ENCODE measurements at places on chromosomes 11 and 22.

DNA sequence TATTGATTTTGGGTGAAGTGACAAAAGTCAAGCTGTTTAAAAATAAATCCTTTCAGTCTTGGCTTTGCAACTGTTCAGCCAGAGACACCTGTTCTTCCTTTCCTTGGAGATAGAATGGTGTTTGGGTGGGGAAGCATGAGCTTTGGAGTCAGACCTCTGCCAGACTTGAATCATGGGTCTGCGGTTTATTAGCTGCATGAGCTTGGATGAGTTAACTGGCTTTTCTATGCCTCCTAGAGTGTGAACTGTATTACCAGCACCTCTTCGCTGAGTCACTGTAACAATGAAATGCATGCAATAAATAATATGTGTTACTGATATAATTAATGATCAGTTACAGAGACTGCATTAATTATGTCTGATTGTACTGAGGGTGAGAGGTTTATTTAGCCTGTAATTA lies 13.5 kb upstream of the MYEOV start:
- DNase-seq = no peak

GRCh38 chr11:132472411-132473172 lies 1059.7 kb downstream of the OPCML start:
- no peak for DNase-seq

DNA sequence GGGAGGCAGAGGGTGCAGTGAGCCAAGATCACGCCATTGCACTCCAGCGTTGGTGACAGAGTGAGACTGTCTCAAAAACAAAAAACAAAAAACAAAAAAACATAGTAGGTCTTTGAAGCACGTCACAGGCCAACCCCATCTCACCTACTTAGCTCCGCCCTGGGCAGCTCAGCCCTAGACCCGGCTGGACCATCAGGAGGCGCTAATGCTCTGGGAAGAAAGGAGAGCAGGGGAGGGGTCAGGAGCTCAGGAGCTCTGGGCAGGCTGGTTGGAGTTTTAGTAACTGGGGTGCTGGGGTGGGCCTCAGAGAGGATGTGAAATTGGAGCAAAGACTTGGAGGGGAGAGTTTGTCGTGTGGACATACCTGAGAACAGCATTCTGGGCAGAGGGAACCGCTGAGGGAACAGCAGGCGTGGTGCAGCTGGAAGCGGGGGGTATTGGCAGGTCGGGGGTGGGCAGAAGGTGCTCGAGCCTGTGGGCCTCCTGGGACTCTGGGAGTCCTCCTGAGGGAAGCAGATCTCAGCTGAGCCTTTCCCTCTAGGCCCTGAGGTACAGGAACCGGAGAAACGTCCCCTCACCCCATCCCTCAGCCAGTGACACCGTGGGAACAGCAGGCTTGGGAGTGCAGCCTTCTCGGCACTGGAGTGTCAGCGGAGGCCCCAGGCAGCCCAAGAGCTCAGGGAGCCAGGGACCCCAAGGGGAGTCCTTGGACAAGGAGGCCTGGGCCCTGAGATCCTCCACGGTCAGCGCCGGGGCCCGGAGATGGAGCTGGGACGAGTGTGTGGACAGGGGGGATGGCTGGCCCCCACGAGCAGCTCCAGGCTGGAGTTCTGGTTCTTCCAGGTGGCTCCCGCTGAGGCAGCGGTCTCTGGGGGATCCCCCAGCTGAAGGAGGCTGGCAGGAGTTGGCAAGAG lies 2.2 kb upstream of the RPS6KA4 start:
- DNase-seq = no peak

DNA sequence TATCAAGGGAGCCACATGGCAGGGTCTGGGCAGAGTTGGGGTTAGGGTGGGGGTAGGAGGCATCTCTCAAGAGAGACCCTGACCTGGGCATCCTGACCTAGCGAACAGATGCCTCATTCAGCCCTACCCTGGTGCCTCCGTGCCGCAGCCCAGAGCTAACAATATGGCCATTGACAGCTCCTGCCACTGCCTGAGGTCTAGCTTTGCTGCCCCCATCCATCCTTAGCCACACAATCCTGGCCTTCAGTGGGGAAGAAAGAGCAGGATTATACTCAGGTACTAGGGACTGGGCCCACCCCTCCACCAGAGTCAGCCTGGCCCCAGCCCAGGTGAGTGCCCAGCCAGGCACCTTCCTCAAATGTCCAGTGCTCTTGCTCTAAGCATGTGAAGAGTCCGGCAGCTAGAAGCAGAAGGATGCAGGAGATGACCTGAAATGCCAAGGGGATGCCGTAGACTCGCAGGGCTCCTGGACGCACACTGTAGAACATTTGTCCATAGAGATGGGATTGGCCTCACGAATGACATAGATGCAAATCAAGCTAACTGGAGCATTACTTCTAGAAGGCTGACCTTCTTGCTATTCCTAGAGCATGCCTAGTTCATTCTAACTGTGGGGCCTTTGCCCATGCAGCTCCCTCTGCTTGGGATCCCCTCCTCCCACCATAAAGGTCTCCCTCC lies 13.3 kb upstream of the SERPINH1 start:
- DNase-seq = no peak

Measured in cortex of kidney (tissue), 1 donor.